ENCODE measurements at places on chromosomes 2 and 18.
A peak's percentile ranks its signal among the peaks of the same experiment; 100 is the strongest.

GRCh38 chr18:28846958-28847357 lies 670.0 kb upstream of the CDH2 start:
- DNase-seq = no peak

DNA sequence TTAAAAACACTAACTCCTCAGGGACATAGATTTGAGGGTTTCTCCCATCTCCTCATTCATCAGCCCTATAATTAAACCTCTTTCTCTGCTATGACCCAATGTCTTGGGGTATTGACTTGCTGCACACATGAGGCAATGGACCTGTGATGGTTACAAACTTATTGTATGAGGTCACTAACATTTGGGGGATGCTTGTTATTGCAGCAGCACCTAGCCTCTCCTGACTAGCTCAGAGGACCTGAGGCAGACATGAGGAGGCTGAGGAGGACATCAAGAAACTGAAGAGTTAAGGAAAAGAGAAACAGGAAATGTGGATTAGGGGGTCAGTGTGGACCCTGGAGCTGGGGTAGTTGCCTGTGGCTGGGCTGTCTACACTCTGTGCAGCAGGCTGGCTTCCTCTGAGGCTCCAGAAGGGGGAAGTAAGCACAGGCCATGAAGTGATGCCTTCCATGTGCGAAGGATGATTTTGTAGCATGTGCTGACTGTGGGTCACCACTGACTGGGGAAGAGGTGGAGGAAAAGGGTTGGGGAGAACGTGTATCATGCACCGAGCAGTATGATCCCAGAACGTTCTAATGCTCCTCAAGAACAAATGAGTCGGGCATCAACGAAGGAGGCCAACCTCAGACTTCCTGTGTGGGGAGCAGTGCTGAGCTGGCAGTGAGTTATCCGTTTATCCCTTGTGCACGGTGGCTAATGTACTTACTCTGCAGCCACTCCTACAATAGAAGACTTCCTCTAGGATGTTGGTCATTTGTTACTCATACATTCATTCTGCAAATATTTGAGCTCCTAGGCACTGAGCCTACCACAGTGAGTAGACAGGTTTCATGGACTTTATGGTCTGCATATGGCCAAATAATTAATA lies 42.1 kb upstream of the RFX8 start:
- peak; percentile 86 for DNase-seq

DNA sequence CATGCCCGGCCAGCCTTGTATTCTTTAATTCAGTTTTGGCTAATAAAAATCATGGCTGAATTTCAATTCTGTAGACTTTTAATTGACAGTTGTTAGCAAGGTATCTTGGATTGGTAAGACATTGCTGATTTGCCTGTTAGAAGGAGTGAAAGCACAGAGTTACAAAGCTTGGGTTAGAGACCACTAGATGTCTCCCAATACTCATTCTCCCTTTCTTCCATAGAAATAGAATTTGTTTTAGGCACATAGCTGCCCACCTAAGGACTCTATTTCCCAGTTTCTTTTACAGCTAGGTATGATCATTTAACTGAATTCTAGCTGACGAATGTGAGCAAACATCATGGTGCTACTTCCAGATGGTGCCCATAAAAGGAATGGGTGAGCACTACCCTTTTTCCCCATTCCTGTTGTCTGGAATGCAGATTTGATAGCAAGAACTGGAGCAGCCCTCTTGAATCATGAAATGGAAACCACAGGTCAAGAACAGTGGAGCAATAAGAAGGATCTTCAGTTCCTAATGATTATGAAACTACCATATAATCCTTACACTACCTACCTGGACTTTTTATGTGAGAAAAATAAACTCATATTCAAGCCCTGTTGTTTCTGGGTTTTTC lies 17.5 kb downstream of the PECR start:
- no peak for DNase-seq

GRCh38 chr2:49162151-49162550 lies 7.8 kb upstream of the FSHR start:
- DNase-seq = no peak

GRCh38 chr2:85319796-85320195 lies 8.0 kb downstream of the TGOLN2 start:
- DNase-seq = no peak

DNA sequence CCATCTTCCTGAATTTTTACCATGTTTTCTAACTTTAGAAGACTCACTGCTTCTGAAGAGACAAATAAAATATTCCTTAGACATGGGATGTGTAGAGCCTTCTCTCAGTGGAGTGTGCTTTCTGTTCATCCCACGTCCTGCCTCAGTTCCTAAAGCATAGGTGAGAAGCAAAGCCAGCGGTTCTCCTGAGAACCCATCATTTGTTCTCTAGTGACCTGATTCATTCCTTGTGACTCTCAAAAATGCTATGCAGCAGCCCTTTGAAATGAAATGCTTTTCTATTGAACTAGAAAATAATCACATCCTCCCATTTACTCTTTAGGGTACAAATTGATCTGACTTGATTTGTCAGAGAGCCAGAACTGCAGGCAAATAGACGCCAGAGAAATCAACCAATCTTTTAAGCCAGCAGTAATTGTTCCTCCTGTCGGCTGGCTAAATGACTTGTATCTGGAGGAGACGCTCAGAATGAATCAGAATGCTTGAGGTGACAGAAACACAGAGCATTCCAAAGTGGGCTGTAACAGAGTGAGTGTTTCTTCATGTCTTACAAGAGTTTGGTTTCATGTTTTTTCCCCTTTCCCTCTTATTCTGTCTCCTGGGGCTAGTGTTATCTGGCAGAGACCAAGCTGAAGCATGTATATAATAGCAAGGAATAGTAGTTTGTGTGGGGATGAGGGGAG lies 81.3 kb upstream of the TMEM178A start:
- no peak for DNase-seq

- no peak for DNase-seq
Measured at GRCh38 chr2:106658616-106659015, 171.5 kb downstream of the CD8B2 start.

- no peak for DNase-seq
Measured at GRCh38 chr2:170996316-170996715, 67.3 kb downstream of the GORASP2 start.

- no peak for DNase-seq
Measured at GRCh38 chr2:169005080-169005598, 26.0 kb downstream of the ABCB11 start.

GRCh38 chr2:202717598-202718310 lies 83.0 kb downstream of the FAM117B start:
- DNase-seq = no peak

GRCh38 chr2:20509301-20509769 lies 62.5 kb downstream of the RHOB start:
- no peak for DNase-seq

GRCh38 chr2:46065152-46065551 lies 232.1 kb upstream of the EPAS1 start:
- DNase-seq = no peak

DNA sequence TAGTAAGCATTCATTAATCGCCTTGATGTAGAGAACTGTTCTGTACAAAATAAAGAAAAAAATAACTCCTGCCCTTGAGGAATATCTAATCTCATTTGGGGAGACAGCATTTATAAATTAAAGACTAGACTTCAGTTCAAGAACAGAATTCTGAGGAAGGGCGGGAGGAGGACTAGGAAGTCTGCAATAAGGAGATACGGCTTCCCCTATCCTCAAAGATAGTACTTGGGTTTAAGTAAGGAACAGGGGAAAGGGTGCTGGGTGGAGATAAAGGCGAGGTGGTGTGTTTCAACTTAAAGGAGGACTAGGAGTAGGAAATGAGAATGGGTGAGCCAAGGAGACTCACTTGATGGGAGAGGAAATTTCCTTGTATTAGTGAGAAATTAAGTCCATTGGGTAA lies 121.9 kb upstream of the MSTN start:
- no peak for DNase-seq

GRCh38 chr18:71707400-71707799 lies 836.7 kb downstream of the CBLN2 start:
- DNase-seq = no peak

- no peak for DNase-seq
Measured at GRCh38 chr2:230362030-230362691, 35.2 kb downstream of the SP140L start.

- no peak for DNase-seq
Measured at GRCh38 chr2:179543361-179543901, 278.8 kb upstream of the SESTD1 start.

DNA sequence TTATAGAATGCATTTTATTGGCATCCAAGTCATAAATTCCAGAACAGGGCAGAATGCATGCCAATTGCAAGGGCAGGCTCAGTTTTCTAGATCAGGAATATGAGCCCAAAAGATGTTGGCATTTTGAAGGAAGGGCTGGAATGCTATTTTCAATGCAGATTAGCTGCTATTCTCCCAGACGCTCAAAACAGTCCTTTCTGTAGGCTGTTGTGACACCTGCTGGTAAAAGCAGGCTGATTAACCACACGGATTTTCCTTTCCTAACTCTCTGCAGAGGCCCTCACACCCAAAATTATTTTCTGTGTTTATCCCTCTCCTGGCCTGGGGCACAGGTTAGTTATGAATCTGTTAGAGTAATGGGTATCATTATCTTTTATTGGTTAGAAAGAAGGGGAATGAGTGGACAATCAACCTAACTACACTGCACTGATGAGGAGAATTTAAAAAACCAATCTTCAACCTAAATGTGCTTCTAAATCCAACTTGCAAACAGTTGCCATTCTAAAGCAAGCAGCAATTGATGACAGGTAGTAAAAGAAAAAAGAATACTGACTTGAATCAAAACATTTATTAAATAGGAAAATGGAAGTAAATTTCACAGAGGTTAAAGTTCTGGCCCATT lies 94.0 kb downstream of the PLA2R1 start:
- peak; percentile 12 for DNase-seq

- DNase-seq = no peak
Measured at GRCh38 chr2:137383391-137383790, 580.9 kb upstream of the HNMT start.

- DNase-seq = no peak
Measured at GRCh38 chr2:113963965-113964364, 74.1 kb downstream of the ACTR3 start.

DNA sequence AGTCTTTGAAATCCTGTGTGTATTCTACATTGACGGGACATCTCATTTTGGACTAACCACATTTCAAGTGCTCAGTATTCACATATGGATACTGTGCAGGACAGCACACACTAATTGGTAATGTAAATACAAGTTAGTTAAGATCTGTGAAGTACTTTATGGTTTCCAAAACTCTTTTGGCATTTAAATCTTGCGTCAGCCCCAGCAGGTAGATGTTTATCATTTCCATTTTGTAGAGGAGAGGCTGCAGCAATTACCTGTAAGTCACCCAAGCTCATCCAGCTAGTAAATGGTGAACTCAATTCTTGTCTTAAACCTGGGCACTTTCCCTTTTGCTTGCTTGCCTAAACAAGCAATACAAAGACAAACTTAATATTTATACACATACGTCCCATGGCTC lies 1.6 kb upstream of the NAGK start:
- no peak for DNase-seq

- DNase-seq = no peak
Measured at GRCh38 chr18:62412231-62412979, 87.3 kb downstream of the TNFRSF11A start.

DNA sequence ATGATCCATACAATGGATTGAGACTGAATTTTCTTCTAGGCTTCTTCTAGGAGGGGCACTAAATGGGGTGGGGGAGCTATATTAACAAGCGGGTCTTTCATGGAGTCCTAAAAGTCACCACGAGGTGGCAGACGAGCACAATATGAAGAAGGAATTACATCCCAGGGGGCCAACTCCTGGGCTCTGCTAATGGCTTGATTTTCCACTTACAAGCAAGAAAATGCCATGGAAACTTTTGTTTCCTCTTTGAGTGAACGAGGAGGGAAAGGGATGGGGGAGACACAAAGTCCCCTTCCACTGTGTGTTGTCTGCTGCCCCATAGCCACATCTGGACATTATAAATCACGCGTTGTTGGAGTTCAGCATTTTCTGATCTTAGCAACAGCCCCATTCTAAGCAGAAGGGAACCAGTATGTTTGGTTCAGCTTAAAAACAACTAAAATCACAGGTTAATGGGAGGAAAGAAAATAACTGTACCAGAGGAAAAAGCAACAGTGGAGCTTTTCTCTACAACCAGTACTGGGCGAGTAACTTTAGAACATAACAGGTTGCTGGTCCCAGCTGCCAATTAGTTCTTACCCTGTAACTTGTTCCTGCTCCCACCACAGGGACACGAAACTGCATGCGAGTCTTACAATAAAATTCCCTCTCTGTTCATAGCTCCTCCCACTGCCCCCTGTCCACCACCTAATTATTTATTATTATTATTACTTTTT lies 285.0 kb upstream of the PARD3B start:
- DNase-seq = peak; percentile 35

DNA sequence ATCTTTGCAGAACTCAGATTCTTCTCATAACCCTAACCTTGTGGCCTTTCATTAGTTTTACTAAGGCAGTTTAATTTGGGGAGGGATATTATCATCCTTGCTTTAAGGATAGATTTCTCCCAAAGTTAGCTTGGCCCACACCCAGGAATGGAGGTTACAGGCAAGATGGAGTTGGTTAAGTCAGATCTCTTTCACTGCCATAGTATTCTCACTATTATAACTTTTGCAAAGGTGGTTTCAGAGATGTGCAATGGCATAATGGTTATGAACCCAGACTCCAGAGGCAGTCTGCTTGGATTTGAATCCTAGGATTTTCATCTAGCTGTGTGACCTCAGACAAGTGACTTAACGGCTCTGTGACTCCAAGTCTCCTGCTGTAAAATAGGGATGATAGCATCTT lies 48.7 kb upstream of the NDUFV2 start:
- no peak for DNase-seq

DNA sequence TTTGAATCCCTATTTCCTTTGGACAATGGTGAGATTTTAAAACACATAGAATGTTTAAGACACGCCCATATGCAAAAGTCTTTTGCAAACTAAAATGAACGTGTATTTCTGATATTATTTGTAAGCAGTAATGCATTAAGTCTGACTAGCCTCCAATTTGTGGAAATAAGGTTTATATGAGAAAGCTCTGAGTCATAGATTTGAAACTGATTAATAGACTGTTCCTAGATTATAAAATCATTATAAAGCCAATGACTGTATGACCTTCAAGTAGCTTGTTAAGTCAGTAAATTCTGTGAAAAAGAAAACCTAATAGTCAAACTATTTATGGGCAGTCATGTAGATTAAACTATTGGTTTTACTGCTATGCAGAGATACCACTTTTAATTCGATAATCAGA lies 12.8 kb upstream of the EFEMP1 start:
- DNase-seq = no peak

GRCh38 chr2:29317077-29317517 lies 201.9 kb downstream of the CLIP4 start:
- peak; percentile 40 for DNase-seq

GRCh38 chr2:161045726-161046125 lies 114.5 kb upstream of the TANK start:
- DNase-seq = no peak

- no peak for DNase-seq
Measured at GRCh38 chr2:96769814-96770213, 9.1 kb downstream of the CNNM4 start.

DNA sequence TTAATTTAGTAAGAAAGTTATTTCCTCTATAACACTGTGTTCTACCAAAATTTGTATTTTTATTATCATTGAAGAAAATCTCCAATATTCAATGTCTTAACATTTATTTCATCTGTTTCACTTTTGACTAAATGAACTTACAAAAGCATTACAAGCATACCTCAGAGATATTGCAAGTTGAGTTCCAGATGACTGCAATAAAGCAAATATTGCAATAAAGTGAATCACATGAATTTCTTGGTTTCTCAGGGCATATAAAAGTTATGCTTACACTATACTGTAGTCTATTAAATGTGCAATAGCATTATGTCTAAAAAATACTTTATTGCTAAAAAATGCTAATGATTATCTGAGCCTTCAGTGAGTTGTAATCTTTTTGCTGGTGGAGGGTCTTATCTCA lies 78.3 kb downstream of the TTC32 start:
- no peak for DNase-seq

GRCh38 chr2:46909771-46910419 lies 5.7 kb downstream of the MCFD2 start:
- no peak for DNase-seq
